ENCODE measurements at places on chromosomes 5 and 9.

DNA sequence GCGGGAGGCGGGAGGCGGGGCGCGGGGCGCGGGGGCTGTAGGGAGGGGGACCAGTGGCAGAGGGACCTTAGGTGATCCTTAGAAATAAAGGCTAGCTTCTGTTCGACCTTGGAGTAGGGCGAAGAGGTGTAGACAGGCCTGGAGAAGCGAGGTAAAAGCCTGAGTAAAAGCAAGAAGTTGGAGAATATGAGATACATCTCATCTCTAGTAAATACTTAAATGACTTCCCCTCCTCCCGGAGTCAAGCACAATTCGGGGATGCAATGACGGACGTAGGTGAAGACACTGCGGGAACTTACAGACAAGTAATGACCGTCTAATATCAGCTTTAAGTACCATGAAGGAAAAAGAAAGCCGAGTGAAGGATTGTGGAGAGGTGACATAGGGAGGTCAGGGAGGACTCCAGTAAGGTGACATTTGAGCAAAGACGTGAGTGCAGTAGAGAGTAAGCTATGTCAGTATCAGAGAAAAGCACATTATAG is 466 bp downstream of the SMC2 start:
- no peak for DNase-seq

GRCh38 chr9:73869264-73869663 is 627.9 kb upstream of the RORB start:
- peak; percentile 87 for DNase-seq

DNA sequence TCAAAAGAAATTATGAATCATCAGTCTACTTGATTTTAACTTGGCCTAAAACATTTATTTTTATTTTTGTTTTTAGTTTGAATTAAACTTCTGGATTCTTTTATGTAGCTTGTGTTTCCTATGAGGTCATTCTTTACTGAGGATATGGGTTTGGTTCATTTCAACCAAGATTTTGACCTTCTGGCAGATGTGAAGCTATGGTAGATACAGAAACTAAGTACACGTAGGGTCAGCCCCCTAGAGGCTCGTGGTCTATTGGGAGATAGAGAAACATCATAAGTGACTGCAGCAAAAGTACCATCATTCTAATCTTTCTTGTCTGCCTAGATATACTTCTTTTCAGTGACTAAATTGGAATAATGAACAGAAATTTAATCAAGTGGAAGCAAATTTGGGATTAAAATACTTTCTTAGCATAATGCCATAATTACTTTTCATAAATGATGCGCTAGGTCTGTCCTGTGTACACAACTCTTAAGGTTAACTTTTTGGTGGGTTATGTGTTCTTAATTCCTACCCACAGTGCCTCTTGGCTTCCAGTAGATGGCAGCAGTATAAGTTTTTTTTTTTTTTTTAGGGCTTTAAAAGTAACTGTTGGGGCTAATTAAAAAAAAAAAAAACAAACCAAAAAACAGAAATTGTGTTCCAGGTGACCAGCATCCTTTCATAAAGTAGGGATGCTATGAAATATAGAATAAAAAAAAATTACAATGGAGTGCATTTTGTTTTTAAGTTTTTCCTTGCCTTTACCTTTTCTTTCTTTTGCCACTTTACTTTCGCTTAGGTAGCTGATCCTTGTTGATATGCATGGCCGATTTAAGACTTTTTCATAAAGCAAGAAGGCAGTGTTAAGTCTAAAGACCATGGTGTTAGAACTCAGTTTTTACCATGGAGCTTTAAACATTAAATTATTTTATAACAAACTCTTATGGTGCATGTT is 49.9 kb downstream of the LRRTM2 start:
- no peak for DNase-seq

- no peak for DNase-seq
Observed at GRCh38 chr9:2378816-2379215, 242.8 kb upstream of the VLDLR start.

GRCh38 chr5:121009058-121009457 is 545.0 kb downstream of the PRR16 start:
- no peak for DNase-seq

GRCh38 chr5:160165137-160166068 is 46.2 kb upstream of the PWWP2A start:
- peak; percentile 99 for DNase-seq

GRCh38 chr5:129554134-129554904 is 94.2 kb downstream of the ADAMTS19 start:
- DNase-seq = no peak

GRCh38 chr5:113224605-113225065 is 210.2 kb downstream of the TSSK1B start:
- no peak for DNase-seq

GRCh38 chr9:74521009-74521408 is 23.9 kb downstream of the RORB start:
- peak; percentile 42 for DNase-seq

DNA sequence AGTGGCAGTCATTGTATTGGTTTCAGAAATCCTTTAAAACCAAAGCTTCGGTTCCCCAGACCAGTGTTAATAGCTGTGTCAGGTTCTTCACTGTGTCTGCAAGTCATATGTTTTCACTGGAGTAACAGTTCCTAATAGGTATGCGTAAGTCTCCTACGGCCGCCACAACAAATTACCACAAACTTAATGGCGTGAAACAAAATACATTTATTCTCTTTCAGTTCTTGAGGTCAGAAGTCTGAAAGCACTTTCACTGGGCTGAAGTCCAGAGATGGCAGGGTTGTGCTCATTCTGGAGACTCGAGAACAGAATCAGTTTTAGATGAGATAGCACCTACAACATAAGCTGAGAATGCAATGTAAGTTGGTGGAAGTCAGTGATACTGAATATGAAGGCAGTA is 556.2 kb downstream of the TLE4 start:
- no peak for DNase-seq

GRCh38 chr5:126133424-126133823 is 289.8 kb upstream of the GRAMD2B start:
- no peak for DNase-seq

All from non-pigmented ciliary epithelial cell (primary cell).